Thyroid gland (tissue), 4 donors: ENCODE measurements at places on chromosomes 6 and 20. TPM values are rescaled to one million over a fixed set of nuclear protein-coding genes. Genes with fewer than 3 reads are reported as not detected.

DNA sequence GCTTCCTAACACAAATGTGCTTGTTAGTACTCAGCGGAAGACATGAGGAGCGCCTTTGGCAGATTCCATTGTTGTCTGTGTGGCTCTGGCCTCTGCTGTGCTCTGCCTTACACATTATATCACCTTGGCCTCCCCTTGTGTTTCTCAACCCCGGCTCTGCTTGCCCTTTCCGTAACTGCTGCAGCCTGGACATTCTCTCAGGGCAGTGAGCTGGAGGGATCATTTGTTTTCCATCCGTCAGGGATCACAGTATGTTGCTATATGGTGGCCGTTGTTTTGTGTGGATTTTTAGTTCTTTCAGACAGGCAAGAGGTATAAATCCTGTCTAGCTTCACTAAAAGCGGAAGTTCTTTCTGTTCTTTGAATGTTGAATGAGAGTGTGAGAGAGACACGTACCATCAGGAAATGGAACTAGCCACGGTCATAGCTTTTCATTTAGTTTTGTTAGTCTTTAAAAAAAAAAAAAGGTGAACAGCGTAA lies 175.1 kb downstream of the JARID2 start:
- H3K36me3 ChIP-seq = no peaks in the 10 kb centered on the region
- H3K27me3 ChIP-seq = no peaks in the 10 kb centered on the region
- DNase-seq = no peak
- no peak overlapping the region for H3K27ac ChIP-seq
- H3K4me1 ChIP-seq = peaks cover 16% of the 10 kb centered on the region

- no peak for DNase-seq
- H3K27ac ChIP-seq = no peak overlapping the region
- H3K27me3 ChIP-seq = no peaks in the 10 kb centered on the region
- H3K4me3 ChIP-seq = no peak overlapping the region
- no peaks in the 10 kb centered on the region for H3K4me1 ChIP-seq
These were observed 90.5 kb upstream of the EYA2 start for GRCh38 chr20:46804126-46804525.

GRCh38 chr6:9710574-9710973 lies 704.3 kb downstream of the TFAP2A start:
- H3K36me3 ChIP-seq = no peaks in the 10 kb centered on the region
- H3K27me3 ChIP-seq = no peaks in the 10 kb centered on the region
- no peak for DNase-seq
- no peak overlapping the region for H3K4me3 ChIP-seq
- no peak overlapping the region for H3K27ac ChIP-seq

The TP53TG5 gene
- total RNA-seq = not detected

DNA sequence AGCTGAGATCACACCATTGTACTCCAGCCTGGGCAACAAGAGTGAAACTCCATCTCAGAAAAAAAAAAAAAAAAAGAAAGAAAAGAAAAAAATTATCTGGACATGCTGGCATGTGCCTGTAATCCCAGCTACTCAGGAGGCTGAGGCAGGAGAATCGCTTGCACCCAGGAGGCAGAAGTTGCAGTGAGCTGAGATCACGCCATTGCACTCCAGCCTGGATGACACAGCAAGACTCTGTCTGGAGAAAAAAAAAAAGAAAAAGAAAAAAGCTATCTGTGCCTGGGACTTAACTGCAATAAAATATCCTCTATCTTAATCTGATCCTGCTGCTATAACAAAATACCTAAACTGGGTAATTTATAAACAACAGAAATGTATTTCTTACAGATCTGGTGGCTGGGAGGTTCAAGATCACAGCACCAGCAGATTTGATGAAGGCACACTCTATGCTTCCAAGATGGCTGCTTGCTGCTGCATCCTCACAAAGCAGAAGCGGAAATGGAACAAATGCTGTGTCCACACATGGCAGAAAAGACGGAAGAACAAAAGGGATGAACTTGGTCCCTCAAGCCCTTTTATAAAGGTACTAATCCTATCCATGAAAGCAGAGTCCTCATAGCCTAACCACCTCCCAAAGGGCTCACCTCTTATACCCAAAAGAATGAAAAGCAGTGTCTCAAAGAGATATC lies 273.3 kb upstream of the JARID2 start:
- H3K4me1 ChIP-seq = no peaks in the 10 kb centered on the region
- H3K36me3 ChIP-seq = no peaks in the 10 kb centered on the region
- H3K27ac ChIP-seq = no peak overlapping the region
- no peak overlapping the region for H3K4me3 ChIP-seq
- DNase-seq = no peak
- H3K27me3 ChIP-seq = no peaks in the 10 kb centered on the region

DNA sequence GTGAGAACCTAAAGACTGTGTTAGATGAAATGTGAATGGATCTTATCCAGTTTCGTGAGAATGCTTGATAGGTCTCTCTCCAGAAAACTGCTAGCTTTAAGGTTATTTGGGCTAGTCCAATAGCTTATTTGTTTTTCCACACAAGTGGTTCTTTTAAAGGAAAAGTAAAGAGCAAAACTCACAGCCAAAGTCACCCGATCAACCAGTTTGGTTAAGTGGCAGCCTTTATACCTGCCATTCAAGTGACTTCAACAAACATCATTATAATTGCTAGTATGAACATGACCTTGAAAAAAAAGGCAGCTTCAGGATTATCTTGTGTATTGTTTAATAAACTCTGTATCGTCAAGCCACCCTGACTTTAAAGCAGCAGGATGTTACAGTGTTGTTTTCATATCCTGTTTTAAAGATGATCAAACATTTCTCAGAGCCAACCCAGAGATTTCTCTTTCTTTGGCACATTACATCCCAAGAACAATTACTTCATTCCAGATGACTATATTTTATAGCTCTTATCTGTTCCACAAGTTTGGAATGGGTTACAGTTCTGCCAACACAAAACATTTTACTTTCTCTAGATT lies 253.4 kb downstream of the EPHA7 start:
- DNase-seq = no peak
- H3K27me3 ChIP-seq = no peaks in the 10 kb centered on the region
- H3K4me3 ChIP-seq = no peak overlapping the region
- H3K4me1 ChIP-seq = no peaks in the 10 kb centered on the region
- H3K27ac ChIP-seq = no peak overlapping the region

DNA sequence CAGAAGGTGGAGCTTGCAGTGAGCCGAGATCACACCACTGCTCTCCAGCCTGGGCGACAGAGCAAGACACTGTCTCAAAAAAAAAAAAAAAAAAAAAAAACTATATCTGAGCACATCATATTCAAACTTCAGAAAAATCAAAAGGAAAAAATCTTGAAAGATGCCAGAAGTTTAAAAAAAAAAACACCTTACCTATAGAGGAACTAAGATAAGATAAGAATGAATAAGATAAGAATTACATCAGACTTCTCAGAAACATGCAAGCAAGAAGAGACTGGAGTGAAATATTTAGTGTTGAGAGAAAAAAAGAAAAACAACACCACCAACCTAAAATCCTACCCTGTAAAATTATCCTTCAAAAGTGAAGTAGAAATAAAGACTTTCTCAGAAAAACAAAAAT lies 116.8 kb upstream of the ARID1B start:
- H3K27me3 ChIP-seq = no peaks in the 10 kb centered on the region
- H3K36me3 ChIP-seq = no peaks in the 10 kb centered on the region
- no peak overlapping the region for H3K4me3 ChIP-seq
- no peak overlapping the region for H3K27ac ChIP-seq

The DEFB124 gene
- total RNA-seq = not detected

DNA sequence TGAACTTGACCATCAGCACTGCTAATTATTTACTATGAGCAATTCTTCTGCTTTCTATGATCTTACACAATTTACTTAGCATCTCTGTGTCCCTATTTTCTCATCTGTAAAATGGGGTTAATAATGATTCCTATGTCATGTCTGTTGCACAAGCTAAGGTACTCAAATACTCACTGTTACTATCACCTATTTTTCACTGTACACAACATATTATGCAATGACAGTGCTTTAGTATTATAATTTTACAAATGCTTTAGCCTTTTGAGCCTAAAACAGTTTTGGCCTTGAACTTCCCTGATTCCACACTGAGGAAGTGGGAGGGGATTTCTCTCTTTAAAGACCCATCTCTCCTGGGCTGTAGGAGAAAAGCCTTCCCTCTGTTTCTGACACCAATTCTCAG lies 36.9 kb upstream of the THEMIS start:
- DNase-seq = no peak
- peaks cover 10% of the 10 kb centered on the region for H3K4me1 ChIP-seq
- H3K36me3 ChIP-seq = no peaks in the 10 kb centered on the region
- H3K27me3 ChIP-seq = no peaks in the 10 kb centered on the region
- H3K27ac ChIP-seq = no peak overlapping the region

The FAM8A1 gene
- total RNA-seq = 45.1 TPM

DNA sequence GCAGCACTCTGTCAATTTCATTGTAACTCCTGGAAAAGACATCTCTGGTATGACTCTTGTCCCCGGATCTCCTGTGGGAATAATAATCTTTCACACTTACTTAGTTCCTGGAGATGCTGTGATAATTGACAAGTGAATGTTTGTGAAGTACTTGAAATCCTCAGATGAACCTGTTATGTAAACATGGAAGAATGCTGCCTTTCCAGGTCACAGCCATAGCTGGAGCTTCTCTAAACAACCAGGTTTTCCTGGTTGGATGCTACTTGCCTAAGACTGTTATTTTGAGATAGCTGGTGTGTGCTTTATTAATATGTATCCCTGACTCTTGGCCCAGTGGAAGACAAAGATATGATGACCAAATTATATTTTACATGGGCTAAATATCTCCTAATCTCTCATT lies 228.6 kb downstream of the KCNQ5 start:
- H3K27ac ChIP-seq = no peak overlapping the region
- H3K36me3 ChIP-seq = no peaks in the 10 kb centered on the region
- H3K4me1 ChIP-seq = no peaks in the 10 kb centered on the region
- DNase-seq = no peak

- H3K27me3 ChIP-seq = no peaks in the 10 kb centered on the region
- H3K36me3 ChIP-seq = no peaks in the 10 kb centered on the region
- H3K4me1 ChIP-seq = no peaks in the 10 kb centered on the region
- H3K4me3 ChIP-seq = peak within 1 kb of the TSS; percentile 14
- no peak within 1 kb of the TSS for H3K27ac ChIP-seq
These were observed at the start of gene HLA-DRA for GRCh38 chr6:32439602-32440214. TSS of gene HLA-DRA (plus strand) at chr6:32439887. CDS start at chr6:32439951, 64 bp downstream.

The ELMO2 gene
- 47.0 TPM for total RNA-seq

- H3K27me3 ChIP-seq = no peaks in the 10 kb centered on the region
- H3K4me3 ChIP-seq = no peak overlapping the region
- no peak for DNase-seq
- H3K36me3 ChIP-seq = no peaks in the 10 kb centered on the region
- H3K4me1 ChIP-seq = peaks cover 19% of the 10 kb centered on the region
These were observed 100.5 kb downstream of the KIF13A start for GRCh38 chr6:17886891-17887290.

DNA sequence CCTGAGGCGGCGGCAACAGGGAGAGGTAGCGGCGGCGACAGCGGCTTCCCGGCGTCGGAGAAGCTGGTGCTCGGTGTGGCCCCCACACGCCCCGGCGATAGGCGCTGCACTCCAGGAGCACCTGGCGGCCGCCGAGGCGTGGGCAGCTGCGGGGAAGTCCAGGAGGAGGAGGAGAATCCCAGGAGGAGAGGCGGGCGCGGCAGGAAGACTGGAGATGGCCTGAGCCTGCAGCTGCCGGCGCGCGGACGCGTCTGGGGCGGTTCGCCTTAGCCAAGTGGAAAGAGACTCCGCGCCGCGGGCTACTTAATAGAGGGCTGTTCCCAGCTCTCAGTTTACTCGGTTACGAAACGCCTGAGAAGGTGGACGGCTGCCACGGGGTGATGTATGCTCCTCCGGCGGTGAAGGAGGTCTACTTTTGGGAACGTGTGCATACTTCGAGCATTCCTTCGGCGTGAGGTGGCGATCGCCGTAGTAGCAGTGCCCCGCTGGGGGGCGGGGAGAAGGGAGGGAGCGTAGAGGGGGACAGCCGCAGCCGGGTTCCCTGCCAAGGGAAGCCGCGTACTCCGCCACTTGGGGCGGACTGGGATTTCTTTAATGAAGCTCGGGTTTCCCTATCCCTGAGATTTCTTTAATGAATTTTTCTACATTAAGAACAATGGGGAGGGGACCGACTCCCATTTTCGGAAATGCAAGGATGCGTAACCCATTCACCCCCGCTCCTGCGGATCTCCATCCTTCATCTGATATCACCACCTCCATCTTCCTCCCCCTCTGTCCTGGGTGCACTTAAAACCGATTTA lies at the start of gene COL12A1:
Gene COL12A1 (minus strand): TSS at position 278 of the 800 bp plus-strand sequence. CDS start 3,261 bp downstream, outside the sequence.
- peak within 1 kb of the TSS; percentile 67 for H3K27ac ChIP-seq
- H3K4me3 ChIP-seq = peak within 1 kb of the TSS; percentile 31
- H3K27me3 ChIP-seq = no peaks in the 10 kb centered on the region
- no peaks in the 10 kb centered on the region for H3K36me3 ChIP-seq
- peak; percentile 77 for DNase-seq
- H3K4me1 ChIP-seq = peaks cover 28% of the 10 kb centered on the region

DNA sequence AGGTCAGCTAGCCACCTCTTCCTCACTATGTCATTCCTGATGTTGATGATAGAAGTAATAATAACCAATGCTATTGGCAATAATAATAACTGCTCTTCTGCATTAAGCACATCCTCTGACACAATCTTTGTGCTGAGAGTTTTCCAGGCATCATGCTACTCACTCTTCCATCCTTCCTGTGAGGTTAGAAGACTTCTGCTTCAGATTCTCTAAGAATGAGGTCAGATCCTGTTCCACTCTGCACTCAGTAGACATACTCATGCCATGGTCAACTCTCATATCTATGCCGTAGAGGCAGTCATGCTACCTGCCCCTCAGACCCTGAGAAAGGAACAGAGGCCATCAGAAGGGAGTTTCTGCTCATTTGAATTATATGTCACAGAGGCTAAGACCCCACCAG lies 98.1 kb upstream of the TOP1 start:
- H3K36me3 ChIP-seq = no peaks in the 10 kb centered on the region
- H3K4me1 ChIP-seq = no peaks in the 10 kb centered on the region
- H3K27ac ChIP-seq = no peak overlapping the region
- no peak for DNase-seq

- H3K4me1 ChIP-seq = no peaks in the 10 kb centered on the region
- H3K36me3 ChIP-seq = no peaks in the 10 kb centered on the region
- H3K4me3 ChIP-seq = no peak overlapping the region
- H3K27ac ChIP-seq = no peak overlapping the region
These were observed 1010.8 kb upstream of the EYS start for GRCh38 chr6:66717801-66718200.

GRCh38 chr6:28587746-28588075 lies 62.0 kb downstream of the GPX5 start:
- H3K27me3 ChIP-seq = no peaks in the 10 kb centered on the region
- DNase-seq = no peak
- H3K27ac ChIP-seq = no peak overlapping the region
- peaks cover 3% of the 10 kb centered on the region for H3K4me1 ChIP-seq
- H3K36me3 ChIP-seq = no peaks in the 10 kb centered on the region

DNA sequence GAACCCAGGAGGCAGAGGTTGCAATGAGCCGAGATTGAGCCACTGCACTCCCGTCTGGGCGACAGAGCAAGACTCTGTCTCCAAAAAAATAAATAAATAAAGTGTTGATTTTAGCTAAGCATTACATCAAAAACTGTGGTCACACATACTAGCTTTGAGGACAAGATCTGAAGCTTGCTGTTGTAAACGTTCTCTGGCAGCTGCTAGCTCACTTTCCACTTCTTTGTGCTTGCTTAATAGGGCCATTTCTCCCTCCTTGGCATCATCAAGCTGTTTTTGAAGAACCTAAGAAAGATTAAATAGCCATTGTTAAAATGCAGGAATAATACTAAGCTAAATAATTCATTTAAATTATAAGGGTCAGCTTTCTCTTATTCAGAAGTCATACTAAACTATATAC lies 55.7 kb downstream of the FAM184A start:
- H3K4me3 ChIP-seq = no peak overlapping the region
- DNase-seq = no peak
- no peaks in the 10 kb centered on the region for H3K4me1 ChIP-seq
- no peaks in the 10 kb centered on the region for H3K27me3 ChIP-seq
- H3K36me3 ChIP-seq = no peaks in the 10 kb centered on the region

The DOK5 gene
- total RNA-seq = 9.8 TPM

The APOM gene
- total RNA-seq = 2.3 TPM
